ENCODE measurements at places on chromosomes 7 and 10.

GRCh38 chr10:44306762-44307161, 78.1 kb downstream of the CXCL12 start:
- DNase-seq: no peak

GRCh38 chr10:88702848-88703597, 3.0 kb upstream of the LIPK start:
- peak; percentile 21 for DNase-seq

GRCh38 chr10:2137549-2138174, 400.3 kb upstream of the ADARB2 start:
- DNase-seq: no peak

GRCh38 chr10:27369880-27370279, 129.3 kb upstream of the ACBD5 start:
- peak; percentile 21 for DNase-seq

DNA sequence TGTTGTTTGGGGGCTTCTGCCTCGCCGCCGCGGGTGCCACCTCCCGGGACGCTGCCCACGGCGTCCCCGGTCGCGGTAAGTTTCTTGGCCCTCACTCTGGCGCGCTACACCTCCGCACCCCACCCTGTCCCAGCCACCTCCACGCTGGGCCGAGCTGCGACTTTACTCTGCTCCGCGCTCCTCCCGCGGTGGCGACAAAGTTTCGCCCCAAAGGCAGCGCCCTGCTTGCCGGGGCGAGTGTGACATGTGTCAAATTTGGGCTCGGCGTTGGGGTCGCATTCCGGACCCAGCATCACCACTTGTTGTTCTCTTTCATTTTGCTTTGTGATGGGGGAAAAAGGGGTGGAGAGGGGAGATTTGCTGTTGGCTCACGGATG, 167.7 kb upstream of the PPP1R3A start:
- DNase-seq: peak; percentile 85

DNA sequence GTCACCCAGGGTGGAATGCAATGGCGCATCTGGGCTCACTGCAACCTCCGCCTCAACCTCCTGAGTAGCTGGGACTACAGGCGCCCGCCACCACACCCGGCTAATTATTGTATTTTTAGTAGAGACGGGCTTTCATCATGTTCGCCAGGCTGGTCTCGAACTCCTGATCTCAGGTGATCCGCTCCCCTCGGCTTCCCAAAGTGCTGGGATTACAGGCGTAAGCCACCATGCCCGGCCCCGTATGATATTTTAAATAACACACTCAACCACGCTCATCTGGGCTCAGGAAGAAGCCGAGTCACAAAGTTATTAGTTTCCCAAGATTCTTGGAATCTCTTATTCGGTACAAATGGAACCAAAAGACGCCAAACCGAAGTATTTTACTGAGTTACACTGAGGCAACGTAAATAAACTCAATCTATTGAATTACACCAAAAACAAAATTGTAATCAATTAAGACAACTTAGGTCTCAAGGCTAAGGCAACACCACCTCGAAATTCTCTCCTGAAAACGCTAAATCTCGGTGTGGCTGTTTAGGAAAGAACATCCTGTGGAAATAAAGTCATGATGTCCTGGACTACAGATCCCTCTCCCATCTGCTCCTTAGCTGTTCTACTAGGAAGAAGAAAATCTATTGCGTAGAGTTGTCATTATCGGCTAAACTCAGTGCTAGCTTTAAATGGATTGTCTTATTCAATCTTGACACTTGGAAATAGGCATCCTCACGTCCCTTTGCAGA, 910 bp downstream of the ARHGAP19 start:
- no peak for DNase-seq
